ENCODE measurements at places on chromosomes 4 and X.
A peak's percentile ranks its signal among the peaks of the same experiment; 100 is the strongest.

- DNase-seq = no peak
Observed at GRCh38 chr4:10569491-10569890, 112.3 kb upstream of the ZNF518B start.

- no peak for DNase-seq
Observed at GRCh38 chr4:39029752-39030694, 2.2 kb downstream of the TMEM156 start.

DNA sequence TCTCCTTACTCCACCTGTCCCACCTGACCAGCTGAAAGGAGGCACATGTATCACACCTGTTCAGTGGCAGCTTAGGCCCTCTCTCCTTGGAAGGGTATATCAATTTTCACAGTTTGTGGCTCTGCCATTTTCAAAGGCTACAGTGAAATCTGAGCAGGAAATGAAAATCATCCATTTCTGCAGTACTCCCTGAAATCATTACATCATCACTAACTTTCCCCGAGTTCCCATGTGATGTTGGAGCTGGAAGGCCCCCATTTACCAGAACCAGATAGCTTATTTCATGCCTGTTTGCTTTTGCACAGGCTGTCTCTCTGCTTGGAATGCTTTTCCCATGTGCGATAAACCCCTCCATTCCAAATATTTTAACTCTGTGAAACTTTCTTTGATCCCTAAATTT lies 31.0 kb upstream of the STX18 start:
- DNase-seq = no peak

DNA sequence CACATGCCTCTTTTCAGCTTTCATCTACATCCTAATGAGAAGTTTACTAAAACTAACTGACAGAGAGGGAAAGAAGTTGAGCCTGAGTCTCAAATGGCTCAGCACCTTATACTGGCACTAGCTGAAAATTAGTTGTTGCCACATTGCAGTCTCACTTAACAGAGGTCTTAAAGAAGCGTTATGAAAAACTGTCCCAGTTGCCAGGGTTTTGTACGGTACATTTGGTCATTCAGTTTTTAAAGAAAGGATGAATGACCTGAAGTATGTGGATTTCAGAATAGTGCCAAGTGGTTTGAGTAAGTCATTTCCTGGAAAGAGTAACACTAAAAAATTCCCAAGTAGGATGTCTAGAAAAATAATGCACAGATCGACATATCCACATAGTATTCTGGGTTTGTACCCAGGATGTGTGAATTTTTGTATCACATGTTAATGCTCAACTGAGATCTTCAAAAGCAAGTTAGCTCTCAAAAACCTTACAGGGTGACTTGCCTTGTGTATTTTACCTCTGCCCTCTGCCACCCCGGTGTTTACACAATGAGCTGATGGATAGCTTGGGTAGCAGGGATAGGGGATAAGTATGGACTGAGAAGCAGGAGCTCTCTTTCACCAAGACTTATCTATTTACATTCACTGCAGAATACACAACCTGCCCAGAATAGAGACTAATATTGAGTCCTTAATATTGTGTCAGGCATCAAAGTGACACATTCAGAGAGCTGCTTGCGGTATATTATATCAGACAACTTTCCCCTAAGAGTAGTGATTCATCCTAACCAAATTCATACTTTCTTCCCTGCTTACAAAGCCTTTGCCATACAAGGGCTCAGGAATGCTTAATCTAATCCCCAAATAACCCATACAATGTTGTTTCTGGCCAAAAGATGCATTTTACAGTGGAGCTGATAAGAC lies 1075.7 kb upstream of the PABPC4L start:
- no peak for DNase-seq

DNA sequence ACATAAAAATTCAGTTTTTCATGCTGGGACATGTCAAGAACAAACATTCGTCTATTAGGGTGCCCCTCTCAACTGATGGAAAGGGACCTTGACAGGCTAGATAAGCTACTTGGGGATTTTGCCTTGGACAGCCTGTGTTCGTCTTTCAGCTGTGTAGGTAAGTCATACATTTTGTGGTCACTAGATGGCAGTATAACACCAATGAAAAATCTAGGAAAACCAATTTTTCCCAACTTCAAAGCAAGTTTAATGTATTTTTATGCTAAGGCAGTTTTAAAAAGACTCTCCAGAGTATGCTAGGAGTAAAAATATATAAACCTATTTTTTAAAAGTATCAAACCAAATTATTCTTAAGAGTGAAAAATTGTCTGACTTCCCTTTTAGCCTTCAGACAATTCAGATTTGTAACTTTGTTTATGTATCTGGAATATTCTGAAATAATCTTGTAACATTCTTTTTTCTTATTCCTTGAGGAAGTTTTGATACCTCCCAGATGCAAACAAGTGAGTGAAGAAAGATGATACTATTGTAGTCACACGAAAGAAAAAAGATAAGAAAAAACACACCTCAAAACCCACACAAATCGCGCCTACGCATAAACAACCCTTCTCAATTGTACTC lies 158.3 kb downstream of the CPE start:
- DNase-seq = peak; percentile 29

- DNase-seq = no peak
Observed at GRCh38 chr4:24274381-24274941, 309.9 kb downstream of the DHX15 start.

- DNase-seq = no peak
Observed at GRCh38 chrX:150298841-150299551, 64.1 kb upstream of the MAMLD1 start.
